ENCODE measurements at places on chromosomes 4 and X.

DNA sequence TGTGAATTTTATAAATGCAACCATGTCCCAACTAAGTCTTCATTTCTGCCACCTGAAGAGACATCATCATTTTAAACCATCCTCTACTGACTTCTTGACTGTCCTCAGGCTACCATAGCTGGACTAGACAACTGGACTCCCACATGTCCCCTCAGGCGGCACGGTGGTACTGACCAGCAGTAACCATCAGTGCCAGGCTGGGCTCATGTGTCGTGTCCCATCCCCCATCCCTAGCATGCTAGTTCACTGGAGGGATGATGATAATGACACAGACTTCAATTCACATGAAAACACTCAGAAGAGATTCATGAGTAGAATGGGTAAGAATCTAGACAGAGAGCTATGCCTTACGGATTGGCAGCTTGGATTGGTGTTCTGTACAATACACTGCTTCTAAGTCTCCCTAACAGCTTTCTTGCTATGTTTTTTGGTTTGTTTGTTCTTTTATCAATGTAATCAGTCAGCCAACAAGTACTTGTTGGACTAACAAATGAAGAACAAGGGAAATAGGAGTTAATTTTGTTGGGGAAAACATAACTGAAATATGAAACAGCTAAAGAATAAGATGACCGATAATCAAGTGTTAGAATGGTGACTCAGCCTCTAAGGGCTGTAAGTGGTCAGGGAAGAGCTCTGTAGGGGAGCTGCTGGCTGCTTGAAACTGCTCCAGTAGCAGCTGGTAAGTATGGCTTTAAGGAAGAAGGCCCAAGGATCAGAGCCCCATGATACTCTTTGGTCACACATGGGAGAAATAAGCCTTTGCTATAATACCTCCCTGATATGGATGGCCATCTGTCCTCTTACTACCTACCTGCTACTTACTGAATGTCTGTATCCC, 10.3 kb downstream of the ZDHHC9 start:
- no peak for DNase-seq

GRCh38 chr4:32172761-32173160, 1452.6 kb downstream of the PCDH7 start:
- DNase-seq = no peak

- no peak for DNase-seq
Observed at GRCh38 chr4:129358571-129358970, 262.6 kb downstream of the C4orf33 start.

GRCh38 chr4:93764639-93765246, 63.8 kb upstream of the ATOH1 start:
- DNase-seq = no peak

DNA sequence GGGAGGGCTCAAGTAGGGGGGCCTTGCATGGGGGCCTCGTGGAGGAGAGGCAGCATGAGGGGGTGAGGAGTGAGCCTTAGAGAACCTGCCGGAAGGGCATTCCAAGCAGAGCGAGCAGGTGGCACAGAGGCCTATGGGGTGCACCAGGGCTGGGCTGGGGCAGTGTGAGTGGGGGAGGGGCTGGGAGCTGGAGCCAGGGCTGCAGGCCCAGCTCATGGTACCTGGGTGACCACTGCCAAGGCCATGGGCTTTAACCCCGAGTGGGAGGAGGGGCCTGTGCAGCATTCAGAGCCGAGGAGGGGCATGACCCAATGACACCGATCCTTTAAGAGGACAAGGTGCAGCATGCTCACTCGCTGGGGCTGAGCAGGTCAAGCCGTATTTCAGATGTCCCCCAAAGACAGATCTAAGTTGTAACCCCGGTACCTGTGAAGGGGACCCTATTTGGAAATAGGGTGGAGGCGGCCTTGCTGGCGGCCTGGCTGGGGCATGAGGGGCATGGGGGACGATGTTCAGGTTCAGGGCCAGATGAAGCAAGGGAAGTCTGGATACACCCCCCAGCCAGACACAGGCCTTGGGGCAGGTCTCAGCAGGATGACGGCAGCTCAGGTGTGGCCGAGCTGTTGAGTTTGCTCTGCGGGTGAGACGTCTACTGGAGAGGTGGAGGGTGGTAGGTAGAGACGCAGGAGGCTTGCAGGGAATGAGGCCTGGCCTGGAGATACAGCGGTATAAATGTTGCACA, 137.0 kb downstream of the CPZ start:
- DNase-seq = no peak

DNA sequence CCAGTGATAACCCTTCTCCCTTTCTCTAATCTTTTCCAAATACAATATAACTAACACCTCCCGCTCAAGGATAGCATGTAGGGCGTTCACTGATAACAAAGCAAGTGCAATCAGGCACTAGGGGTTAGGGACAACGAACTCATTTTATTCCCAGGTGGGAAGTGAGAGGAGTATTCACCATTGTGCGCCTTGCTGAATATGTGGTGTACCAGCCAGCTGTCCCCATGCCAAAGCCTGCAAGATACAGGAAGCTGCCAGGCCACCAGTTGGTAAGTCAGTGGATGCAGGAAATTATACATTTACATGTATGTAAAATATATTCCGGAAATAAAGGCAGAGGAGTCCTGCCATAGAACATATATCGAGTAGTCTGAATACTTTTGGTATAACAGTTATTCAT, 6.3 kb upstream of the HPRT1 start:
- no peak for DNase-seq

GRCh38 chr4:42149004-42149403, 3.5 kb downstream of the BEND4 start:
- DNase-seq = no peak

GRCh38 chr4:25913851-25914669, at the start of gene SMIM20:
SMIM20 (plus strand) TSS chr4:25914220; CDS start chr4:25914314, 94 bp downstream.
- DNase-seq = peak; percentile 55

All from NCI-H2107 (cell line).